ENCODE measurements at places on chromosomes 7 and 10. TPM values are rescaled to one million over a fixed set of nuclear protein-coding genes. Genes with fewer than 3 reads are reported as not detected.

Gene MYPN
- total RNA-seq = 14.5 TPM

Gene FBXW4
- 18.7 TPM for total RNA-seq

Gene SH2D4B
- total RNA-seq = not detected

Gene SPACDR
- total RNA-seq = not detected

Gene WNT8B
- total RNA-seq = not detected

Gene CYP2W1
- not detected for total RNA-seq

Gene GLI3
- total RNA-seq = 4.0 TPM

Gene STK31
- not detected for total RNA-seq

Gene SUN3
- not detected for total RNA-seq

Gene CDH23
- total RNA-seq = not detected

Gene PNLIP
- total RNA-seq = not detected

Gene GNA12
- 24.3 TPM for total RNA-seq

Gene PRSS37
- total RNA-seq = not detected

Gene ZNF804B
- total RNA-seq = not detected

Gene MKX
- 44.1 TPM for total RNA-seq

Gene PTPRN2
- not detected for total RNA-seq

Gene TMEM236
- 0.11 TPM for total RNA-seq

Gene PANK1
- 4.6 TPM for total RNA-seq

Gene C10orf67
- total RNA-seq = 0.25 TPM

Gene METTL27
- 3.5 TPM for total RNA-seq

Gene ENTPD7
- total RNA-seq = 21.6 TPM

Gene PON1
- not detected for total RNA-seq

Gene CYP3A5
- total RNA-seq = not detected

Gene TRUB1
- 25.4 TPM for total RNA-seq

Gene MMP21
- total RNA-seq = not detected

Gene PRRT4
- total RNA-seq = not detected

Gene PRLHR
- not detected for total RNA-seq

Gene RBM20
- 0.13 TPM for total RNA-seq

Gene PDK4
- 1.5 TPM for total RNA-seq

Gene ABCA13
- total RNA-seq = 0.11 TPM

Gene MORN4
- total RNA-seq = 7.9 TPM

Gene FAM241B
- total RNA-seq = not detected

Gene ASB10
- total RNA-seq = not detected

Gene KLLN
- not detected for total RNA-seq

Gene SERPINE1
- total RNA-seq = 2,000 TPM

Gene IFIT1B
- total RNA-seq = not detected

Gene GUSB
- 22.9 TPM for total RNA-seq

Gene ANKRD1
- 10.9 TPM for total RNA-seq

Gene NXPH1
- not detected for total RNA-seq

Gene ANKRD30A
- not detected for total RNA-seq

Gene OR2A12
- total RNA-seq = not detected
